Foreskin fibroblast (primary cell): ENCODE measurements at places on chromosomes 3 and 15.

DNA sequence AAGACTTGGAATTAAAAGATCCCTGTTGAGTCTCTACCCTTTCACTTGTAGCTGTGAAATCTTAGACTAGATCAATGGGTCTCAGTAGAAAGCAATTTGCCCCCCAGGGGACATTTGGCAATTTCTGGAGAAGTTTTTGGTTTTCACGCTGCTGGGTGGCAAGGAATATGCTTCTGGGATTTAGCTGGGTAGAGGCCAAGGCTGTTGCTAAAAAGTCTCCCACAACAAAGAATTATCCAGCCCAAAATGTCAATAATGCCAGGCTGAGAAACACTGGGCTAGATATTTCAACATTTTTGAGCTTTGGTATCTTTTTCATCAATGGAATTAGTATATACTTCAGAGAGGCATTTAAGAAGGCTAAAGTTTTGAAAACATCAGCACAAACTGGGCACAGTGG, 8.7 kb downstream of the CAPN7 start:
- DNase-seq, result no peak

GRCh38 chr3:181326637-181327223, 337.2 kb upstream of the DNAJC19 start:
- no peak for DNase-seq

DNA sequence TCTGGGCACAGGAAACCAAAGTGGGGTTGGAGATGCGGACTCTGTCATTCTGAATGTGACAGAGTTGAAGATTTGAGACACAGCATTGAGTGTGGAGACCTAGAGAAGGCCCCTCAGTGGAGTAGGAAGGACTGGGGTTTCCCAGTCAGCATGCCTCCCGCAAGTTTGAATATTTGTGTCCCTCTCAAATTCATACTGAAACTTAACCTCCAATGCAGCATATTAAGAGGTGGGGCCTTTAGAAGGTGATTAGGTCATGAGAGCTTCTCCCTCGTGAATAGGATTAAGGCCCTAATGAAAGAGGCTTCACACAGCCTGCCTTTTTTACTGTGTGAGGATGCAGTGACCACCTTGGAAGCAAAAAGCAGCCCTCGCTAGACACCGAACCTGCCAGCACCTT, 8.0 kb downstream of the HDDC3 start:
- DNase-seq, result no peak

DNA sequence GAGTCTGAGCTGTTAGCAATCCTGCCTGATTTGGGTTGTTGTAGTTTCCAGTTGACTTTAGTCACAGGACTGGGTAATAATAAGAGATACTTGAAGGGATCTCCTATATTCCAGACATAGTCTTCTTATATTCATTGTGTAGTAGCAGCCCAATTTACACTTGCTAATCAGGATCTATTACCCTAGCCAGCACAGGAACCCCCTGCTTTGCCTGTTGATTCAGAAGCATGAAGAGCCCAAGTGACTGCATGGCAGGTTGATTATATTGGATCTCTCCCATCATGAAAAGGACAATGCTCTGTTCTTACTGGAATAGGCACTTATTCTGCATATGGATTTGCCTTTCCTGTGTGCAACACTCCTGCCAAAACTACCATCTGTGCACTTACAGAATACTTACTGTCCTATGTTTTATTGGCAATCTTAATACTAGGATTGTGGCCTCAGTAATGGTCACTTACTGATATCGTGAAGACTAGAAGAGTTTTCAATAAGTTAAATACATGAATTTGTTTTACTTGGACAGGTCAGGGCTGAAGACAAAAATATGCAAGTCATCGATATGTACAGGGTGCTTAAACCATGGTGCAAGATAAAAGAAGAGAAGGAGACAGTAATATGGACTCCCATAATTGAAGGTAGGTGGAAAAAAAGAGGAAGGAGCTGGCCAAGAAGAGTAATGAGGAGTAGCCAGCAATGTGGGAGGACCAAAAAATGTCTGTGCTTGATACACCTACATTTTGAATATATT, 304.1 kb downstream of the MCTP2 start:
- no peak for DNase-seq

GRCh38 chr15:31344823-31345605, 18.4 kb downstream of the KLF13 start:
- no peak for DNase-seq

DNA sequence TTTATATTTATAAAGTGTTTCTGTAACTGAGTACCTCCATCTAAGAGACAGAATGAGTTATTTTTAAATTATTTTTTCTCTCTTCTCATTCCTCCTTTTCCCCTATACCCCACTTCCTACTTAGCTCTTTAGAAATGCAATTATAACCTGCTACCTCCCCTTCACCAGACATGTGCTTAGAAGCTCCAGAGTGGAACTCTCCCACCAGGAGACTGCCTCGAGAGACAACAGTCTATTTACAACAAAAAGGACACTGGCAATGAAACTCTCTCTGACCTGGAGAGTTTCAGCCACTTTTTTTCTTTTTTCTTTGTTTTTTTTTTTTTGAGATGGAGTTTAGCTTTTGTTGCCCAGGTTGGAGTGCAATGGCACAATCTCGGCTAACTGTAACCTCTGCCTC, 109.4 kb upstream of the PLXND1 start:
- DNase-seq, result no peak

GRCh38 chr3:186760141-186760833, 23.1 kb upstream of the EIF4A2 start:
- DNase-seq, result no peak

DNA sequence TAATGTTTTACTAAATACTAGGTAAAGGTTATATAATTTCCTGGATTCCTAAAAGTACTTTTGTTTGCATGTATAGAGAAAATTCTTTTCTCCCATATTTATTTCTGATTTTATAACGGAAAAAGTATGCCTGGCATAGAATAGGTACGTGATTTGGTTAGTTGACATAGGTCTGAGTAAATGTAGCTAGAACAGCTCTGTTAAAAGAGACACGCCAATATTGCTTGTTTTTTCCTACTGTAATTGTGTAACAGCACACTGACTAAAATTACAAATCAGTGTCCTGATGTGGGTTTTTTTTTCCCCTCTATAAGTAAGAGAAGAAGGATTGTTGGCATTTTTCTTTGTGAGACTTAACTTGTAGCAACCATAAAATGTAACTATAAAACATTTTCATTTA, 26.7 kb downstream of the KLHL24 start:
- DNase-seq, result no peak
